ENCODE measurements at places on chromosomes 1 and 21.
A peak's percentile ranks its signal among the peaks of the same experiment; 100 is the strongest.

DNA sequence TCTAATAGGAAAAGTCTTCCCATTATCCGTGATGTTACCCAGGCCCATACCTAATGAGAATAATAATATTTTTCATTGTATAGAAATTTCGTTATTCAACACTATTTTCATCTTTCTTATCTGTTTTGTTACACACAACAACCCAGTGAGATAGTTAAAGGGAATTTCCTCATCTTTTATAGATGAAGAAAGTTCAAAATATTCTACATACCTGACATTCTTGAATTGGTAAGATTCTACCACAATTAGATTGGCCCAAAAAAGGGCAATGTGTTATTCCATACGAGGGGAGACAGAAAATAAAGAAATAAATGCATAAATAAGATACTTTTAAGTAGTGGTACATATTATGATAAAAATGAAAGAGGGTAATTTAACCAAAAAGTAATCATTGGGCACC lies 405.5 kb upstream of the ADAMTS5 start:
- no peak for DNase-seq

- no peak for DNase-seq
Measured at GRCh38 chr1:93446837-93447451, 974 bp upstream of the FNBP1L start.

DNA sequence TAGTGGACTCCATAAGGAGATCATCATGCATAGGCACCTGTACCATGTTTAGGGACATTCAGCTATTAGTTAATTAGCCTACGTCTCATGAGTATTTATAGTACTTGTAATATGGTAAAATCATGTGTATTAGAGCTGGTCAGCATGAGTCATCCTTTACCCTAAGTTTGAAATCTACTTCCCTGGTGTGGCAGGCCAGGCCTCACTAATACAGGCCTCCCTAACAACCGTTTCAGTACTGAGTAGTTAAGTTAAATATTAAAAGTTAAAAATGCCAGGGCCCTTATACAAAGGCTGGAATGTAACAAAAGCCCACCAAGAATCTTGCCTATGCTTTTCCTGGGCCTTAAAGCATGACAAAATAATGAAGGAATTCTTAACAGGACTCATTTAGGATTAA lies 356.3 kb upstream of the DPYD start:
- DNase-seq, result no peak

GRCh38 chr1:32239790-32240139 lies 7.3 kb upstream of the FAM167B start:
- DNase-seq, result peak; percentile 70

DNA sequence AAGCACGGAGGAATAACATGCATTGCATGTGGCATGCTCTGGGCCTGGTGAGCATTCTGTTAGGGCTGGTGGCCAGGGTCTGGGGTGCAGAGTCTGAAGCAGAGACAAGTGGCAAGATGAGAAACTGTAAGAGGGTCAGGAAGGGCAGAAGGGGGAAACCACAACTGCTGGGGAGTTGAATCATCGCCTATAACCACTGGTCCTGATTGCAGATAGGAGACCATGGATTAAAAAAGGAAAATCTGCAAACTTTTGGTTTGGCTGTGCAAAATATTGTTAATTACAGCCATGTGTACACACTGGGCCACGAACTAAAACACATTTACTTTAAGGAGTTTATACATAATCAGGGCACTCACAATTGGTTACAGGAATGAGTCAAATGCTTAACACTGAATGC lies 76.6 kb downstream of the TGFBR3 start:
- no peak for DNase-seq

GRCh38 chr1:50981741-50982140 lies 11.7 kb downstream of the CDKN2C start:
- no peak for DNase-seq

GRCh38 chr21:34883491-34884271 lies 165.4 kb downstream of the RUNX1 start:
- DNase-seq, result no peak
